ENCODE measurements at places on chromosomes 3 and 15. TPM values are rescaled to one million over a fixed set of nuclear protein-coding genes. Genes with fewer than 3 reads are reported as not detected.

Gene LYZL4
- not detected for total RNA-seq

DNA sequence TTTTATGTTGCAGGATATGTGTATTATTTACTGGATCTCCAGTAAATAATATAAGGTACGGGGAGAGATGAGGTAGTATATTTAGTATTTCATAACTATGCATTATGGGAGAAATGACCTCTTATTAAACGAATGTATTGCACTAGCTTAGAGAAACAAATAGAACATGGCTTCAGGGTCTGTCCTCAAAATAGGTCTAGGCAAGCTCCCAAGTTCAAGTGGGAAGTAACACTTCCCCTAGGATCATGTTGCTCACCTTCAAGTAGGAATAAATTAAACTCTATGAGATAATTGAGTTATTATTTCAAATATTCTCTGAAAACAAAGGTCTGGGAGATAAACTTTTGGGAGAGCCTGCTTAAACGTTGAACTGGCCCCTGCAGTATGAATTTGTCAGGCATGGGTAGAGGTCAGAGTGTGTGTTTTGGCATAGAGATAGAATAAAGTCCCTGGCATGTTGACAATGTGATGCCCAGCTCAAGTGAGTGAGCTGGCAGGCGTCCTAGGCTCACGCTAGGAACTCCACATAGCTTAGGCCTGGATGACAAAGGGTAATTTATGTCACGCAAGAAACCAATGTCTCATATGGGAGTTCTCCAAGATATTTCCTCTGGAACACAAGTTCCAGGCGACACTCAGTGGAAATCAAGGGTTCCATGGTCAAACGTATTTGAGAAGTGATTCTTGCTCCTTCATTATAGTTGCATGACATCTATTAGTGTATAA lies 236.8 kb downstream of the CACNA2D3 start:
- no peaks in the 10 kb centered on the region for H3K27me3 ChIP-seq
- H3K27ac ChIP-seq: no peak overlapping the region
- H3K4me3 ChIP-seq: no peak overlapping the region
- no peaks in the 10 kb centered on the region for H3K4me1 ChIP-seq
- H3K36me3 ChIP-seq: no peaks in the 10 kb centered on the region

Gene MESP2
- total RNA-seq: not detected

- no peak overlapping the region for H3K4me3 ChIP-seq
- H3K27me3 ChIP-seq: no peaks in the 10 kb centered on the region
- no peak for DNase-seq
- H3K36me3 ChIP-seq: no peaks in the 10 kb centered on the region
- no peak overlapping the region for H3K27ac ChIP-seq
Measured at GRCh38 chr15:32682569-32682968, 35.2 kb upstream of the GREM1 start.

DNA sequence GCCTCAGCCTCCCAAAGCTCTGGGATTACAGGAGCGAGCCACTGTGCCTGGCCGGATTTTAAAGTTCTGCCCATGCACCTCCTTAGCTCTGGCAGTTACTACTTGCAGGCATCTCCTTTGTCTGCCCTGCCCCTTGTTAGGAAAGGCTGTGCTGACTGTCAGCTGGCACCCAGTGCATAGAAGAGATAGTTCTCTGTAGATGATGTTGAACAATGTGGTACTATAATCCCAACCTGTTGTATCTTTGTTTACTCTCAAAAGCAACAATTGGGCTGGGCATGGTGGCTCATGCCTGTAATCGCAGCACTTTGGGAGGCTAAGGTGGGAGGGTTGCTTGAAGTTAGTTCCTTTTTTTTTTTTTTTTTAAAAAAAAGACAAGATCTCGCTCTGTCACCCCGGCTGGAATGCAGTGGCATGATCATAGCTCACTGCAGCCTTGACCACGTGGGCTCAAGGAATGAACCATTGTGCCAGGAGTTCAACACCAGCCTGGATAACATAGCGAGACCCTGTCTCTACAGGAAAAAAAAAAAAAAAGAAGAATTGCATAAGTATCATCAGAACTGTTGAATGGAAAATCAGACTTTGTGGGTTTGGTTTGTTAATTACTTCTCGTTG lies 30.6 kb downstream of the FLNB start:
- H3K27ac ChIP-seq: no peak overlapping the region
- H3K4me3 ChIP-seq: no peak overlapping the region
- no peaks in the 10 kb centered on the region for H3K27me3 ChIP-seq
- peaks cover 14% of the 10 kb centered on the region for H3K36me3 ChIP-seq
- DNase-seq: no peak

- no peak overlapping the region for H3K27ac ChIP-seq
- H3K4me3 ChIP-seq: no peak overlapping the region
- H3K4me1 ChIP-seq: peaks cover 31% of the 10 kb centered on the region
- H3K36me3 ChIP-seq: no peaks in the 10 kb centered on the region
- DNase-seq: peak; percentile 64
Measured at GRCh38 chr3:58217209-58217811, 6.5 kb upstream of the DNASE1L3 start.

Gene IQCF5
- not detected for total RNA-seq
